ENCODE measurements at places on chromosomes 5 and 9.

DNA sequence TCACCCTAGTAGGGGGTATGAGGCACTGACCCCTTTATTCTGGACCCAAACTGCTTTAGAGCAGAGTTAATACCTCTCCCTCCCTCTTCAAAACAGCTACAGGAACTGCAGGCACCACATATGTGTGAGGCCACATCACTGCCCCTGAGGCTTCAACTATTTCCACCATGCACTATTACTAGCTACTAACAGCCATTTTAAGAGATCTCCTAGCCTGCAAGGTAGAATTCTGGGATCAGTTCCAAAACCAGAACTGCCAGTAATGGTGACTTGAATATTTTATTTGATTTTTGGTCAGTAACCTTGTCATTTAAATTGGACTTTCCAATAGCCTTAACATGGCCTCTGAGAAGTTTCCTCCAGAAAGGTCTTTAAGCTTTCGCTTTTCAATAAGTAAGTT is 55.3 kb upstream of the FSD1L start:
- no peak for DNase-seq

DNA sequence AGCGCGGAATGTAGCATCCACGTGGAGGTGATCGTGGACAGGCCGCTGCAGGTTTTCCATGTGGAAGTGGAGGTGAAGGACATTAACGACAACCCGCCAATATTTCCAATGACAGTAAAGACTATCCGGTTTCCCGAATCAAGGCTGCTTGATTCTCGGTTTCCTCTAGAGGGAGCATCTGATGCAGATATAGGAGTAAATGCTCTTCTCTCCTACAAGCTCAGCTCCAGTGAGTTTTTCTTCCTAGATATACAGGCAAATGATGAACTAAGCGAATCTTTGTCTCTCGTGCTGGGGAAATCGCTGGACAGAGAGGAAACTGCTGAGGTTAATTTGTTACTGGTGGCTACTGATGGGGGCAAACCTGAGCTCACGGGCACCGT is 598 bp downstream of the PCDHA2 start:
- DNase-seq = no peak

DNA sequence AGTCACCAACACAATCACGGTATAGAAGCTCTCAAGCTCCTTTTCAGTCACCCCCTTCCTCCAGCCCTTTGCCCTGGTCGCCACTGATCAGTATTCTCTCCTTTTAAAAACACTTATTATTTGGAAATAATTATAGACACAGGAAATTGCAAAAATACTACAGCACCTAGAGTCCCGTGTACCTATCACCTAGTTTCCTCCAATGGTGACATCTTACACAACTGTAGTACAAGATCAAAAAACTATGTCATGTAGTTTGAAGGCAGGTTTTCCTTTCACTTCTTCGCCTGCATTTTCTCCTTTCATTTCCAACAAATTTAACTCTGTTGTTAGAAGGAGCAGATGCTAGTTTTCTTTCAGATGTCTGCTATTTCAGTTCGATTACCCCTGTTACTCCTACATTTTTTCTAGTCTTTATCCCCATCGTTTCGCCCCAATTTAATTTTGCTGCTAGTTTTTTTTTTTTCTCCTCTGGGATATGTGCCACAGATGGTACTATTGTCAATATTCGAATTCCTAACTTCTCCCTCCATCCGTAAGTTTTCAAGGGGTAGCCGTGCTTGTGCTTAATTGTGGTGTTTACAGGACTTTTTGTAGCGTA is 612 bp upstream of the ATG10 start:
- DNase-seq = peak; percentile 43

DNA sequence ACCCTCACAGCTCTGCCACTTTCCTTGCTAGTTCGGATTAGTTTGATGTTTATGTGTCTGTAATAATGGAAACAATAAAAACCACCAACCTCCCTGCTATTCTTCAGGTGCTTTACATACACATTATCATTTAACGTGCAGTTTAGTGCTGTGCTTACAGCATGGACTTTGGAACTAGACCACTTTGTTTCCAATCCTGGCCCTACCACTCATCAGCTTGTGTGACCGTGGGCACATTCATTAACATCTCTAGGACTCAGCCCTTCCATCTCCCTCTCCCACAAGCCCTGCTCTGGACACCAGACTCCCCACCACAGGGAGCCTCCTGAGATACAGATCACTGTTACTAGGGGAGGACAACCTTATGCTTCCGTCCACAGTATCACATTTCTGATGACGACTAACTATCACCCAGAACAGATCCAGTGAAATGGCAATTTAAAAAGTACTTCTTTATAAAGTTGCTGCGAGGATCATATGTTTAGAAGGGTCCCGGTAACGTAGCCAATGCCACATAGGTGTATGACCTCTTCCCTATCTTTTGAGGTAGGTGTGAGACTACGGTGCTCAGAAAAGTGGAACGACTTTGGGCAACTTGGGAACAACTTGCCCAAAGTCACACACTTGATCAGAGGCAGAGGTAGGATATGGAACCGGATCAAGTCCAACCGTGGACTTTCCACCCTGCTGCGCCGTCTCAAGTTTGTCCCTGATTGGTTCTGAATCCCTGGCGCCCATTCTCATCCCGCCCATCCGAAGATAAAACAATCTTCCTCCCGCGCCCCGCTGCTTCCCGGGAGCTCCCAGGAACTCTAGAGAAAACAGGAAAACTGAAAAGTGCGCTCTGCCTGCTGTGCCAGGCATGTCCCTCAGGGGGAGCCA is 132.4 kb upstream of the NIPBL start:
- DNase-seq = no peak

GRCh38 chr9:129482521-129483414 is 138.1 kb downstream of the C9orf50 start:
- peak; percentile 59 for DNase-seq

- DNase-seq = peak; percentile 19
Observed at GRCh38 chr5:103259705-103260355, 1.3 kb downstream of the MACIR start.

- no peak for DNase-seq
Observed at GRCh38 chr9:2241461-2241835, 226.3 kb downstream of the SMARCA2 start.

DNA sequence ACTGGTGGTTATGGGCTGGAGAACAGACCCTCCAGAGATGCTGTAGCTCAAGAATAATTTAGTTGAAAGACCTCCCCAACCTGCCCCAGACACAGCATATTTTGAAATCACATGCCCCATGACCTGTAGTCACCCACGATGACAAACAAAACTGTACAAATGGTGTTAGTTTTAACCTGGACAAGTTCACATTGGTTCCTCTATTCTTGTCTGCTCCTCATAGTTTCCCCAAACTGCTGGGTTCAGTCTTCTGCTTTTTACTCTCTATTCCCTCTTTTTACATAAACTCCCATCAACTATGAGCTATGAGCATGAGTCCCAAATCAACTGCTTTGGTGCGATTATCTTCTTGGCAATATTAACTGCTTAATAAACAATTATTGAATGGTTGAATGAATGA is 365.3 kb upstream of the CLINT1 start:
- DNase-seq = no peak

- no peak for DNase-seq
Observed at GRCh38 chr9:76077537-76077936, 187.1 kb downstream of the PCSK5 start.

- no peak for DNase-seq
Observed at GRCh38 chr9:124266139-124266825, 8.5 kb downstream of the NEK6 start.

GRCh38 chr5:176481711-176482110 is 33.5 kb downstream of the FAF2 start:
- DNase-seq = no peak

DNA sequence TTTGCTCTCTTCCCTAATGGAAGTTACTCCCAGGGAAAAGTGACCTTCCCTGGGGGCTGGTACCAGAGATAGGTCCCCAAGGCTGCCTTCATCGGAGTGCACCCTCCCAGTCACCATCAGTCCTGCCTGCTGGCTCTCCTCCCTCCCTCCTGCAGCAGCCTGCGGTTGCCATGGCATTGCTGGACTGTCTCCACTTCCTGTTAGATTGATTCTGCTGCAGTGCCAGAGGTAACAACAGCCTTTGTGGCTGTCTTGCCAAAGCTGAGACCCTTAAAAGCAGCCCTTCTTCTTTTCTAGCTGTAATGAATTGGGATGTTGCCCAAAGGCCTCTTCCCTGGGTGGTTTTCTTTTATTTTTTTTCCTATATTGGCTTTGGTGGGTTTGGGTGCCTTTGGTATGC is 78.1 kb upstream of the PRLR start:
- no peak for DNase-seq

DNA sequence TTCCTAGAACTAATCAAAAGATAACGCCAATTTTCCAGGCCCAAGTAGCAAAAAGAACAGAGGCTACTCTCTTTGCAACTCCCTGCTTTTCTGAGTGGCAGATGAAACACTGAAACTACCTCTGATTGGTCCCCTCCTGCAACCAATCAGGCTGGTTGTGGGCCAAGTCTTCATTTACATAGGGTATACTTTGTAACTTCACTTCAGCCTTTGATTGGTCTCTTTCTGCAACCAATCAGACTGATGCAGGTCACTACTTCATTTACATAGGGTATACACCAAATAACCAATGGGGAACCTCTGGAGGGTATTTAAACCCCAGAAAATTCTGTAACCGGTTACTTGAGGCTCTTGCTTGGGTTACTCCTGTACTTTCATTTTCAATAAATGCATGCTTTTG is 289.6 kb downstream of the MED10 start:
- no peak for DNase-seq

GRCh38 chr5:180433032-180433422 is 61.2 kb upstream of the CNOT6 start:
- DNase-seq = no peak

- DNase-seq = no peak
Observed at GRCh38 chr5:110105692-110106091, 416.0 kb downstream of the MAN2A1 start.

DNA sequence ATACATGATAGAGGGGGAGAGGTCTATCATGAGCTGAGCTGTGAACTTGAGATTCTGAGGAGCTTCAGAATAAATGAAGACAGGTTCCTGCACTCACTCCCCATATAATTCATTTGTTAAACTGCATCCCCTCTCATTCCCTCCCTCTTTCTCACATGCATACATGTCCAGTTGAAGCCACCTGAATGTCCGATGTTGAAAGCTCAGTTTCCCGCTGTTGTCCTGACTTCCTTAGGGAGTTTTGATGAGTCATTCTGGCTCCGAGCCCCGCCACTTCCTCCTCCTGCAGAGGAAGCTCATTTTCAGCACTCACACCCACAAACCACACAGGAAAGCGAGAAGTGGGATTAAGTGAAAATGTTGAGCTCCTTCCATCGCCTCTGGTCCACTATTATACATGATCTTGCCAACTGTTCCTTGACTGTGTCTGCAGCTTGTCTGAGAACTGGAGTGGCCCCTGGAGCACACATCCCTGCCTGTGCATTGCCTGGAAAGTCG is 121.2 kb downstream of the CEMIP2 start:
- peak; percentile 3 for DNase-seq

DNA sequence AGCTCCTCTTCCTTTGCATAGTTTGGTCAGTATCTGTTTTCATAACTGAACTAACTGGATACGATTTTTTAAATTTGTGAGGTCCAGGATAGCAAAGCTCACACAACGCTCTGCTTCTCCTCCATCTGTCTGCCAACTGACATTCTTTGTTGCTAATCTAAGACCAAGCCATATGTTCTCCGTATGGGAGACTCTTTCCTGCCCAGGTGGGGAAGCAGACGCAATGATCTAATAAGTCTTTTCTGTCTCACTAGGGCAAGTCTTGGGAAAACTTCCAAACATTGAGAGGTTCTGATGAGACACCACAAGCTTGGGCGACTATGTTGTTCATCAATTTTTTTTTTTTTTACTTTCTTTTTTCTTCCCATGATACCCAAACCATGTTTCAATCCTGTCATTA is 558.5 kb downstream of the EFNA5 start:
- no peak for DNase-seq

DNA sequence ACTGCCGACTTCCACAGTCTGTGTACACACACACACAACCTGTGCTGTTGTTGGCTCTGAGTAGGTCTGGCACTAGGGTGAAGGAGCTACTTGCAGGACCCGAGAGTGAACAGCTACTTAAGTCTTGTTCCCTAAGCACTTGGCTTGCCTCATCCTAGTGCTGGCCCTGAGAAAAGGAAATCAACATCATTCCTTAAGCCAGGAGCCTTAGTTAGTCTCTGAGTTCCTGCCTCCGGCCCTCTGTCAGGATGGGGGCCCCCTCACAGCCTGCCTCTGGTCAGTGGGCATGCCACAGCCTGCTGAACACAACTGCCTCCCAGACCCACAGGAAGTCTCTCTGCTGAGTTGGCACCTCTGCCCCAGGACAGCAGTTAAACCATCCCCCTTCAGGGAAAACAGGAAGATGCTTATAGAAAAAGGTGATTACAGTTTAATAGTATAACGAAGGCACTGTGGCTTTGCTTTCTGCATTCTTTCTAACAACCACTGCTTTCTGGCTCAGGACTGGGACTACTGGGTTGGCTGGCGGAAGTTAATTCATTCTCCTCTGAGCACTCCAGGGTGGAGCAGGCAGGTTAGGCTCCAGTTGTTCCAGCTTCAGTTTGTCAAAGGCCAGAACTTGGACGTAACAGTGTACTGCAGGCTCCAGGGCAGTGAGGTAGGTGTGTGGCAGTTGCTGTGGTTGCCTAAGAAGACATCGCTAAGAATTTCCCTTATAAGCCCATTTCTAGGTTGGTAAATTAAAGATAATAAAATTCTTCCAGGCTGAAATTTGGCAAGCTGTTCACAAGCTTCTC is 2.8 kb downstream of the MAMDC2 start:
- DNase-seq = no peak

DNA sequence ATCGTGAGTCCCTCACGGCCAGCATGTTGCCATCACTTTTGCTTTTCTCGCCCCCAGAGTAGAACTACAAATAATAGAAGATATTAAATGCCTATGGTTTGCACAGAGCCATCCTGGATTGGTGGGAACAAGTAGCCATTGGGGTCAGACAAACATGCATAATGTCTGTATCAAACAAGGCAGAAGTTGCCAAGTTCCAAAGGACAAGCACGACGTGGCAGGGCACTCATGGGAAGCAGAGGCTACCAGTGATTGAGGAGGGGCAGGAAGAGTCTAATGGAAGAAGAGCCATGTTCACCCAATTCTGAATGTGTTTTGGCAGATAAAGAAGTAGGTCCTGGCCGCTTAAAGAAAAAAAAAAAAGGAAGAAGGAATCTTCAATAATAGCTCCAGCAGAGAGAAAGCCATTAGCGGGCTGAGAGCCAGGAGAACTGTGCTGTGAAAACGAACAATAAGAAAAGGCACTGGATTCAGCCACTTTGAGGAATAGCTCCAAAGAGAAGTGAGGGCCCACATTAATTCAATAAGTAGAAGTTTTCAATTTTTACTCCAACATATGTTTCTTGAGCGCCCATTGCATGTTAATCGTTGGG is 153.7 kb upstream of the ADCY2 start:
- no peak for DNase-seq
